ENCODE measurements at places on chromosomes 1 and 21.

DNA sequence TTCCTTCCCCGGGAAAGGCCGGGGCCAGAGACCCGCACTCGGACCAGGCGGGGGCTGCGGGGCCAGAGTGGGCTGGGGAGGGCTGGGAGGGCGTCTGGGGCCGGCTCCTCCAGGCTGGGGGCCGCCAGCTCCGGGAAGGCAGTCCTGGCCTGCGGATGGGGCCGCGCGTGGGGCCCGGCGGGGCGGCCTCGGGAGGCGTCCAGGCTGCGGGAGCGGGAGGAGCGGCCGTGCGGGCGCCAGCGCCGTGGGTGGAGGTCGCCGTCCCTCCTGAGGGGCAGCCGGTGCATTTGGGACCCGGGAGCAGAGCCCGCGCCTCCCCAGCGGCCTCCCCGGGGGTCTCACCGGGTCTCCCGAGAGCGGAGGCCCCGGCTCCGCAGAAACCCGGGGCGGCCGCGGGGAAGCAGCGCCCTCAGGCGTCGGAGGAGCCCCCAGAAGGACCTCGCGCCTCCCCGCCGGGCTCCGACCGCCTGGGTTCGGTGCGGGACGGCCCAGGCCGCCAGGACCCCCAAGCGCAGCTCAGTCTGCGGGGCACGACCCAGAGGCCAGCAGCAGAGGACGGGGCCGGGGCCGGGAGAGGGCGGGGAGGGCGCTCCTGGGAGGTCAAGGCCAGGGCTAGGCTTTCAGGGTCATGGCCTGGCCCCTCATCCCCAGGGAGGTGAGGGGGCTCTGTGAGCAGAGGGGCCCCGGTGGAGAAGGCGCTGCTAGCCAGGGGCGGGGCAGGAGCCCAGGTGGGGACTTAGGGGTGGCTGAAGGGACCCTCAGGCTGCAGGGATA is 7.2 kb upstream of the SLX9 start:
- peak; percentile 64 for DNase-seq

- no peak for DNase-seq
These were observed 84.2 kb downstream of the LBR start for GRCh38 chr1:225343618-225344017.

- no peak for DNase-seq
These were observed 19.0 kb upstream of the ZNF678 start for GRCh38 chr1:227544067-227545050.

GRCh38 chr21:45797338-45797737 is 153.8 kb downstream of the PCBP3 start:
- no peak for DNase-seq

- DNase-seq = no peak
These were observed 49.5 kb downstream of the OLFML2B start for GRCh38 chr1:161973924-161974845.

DNA sequence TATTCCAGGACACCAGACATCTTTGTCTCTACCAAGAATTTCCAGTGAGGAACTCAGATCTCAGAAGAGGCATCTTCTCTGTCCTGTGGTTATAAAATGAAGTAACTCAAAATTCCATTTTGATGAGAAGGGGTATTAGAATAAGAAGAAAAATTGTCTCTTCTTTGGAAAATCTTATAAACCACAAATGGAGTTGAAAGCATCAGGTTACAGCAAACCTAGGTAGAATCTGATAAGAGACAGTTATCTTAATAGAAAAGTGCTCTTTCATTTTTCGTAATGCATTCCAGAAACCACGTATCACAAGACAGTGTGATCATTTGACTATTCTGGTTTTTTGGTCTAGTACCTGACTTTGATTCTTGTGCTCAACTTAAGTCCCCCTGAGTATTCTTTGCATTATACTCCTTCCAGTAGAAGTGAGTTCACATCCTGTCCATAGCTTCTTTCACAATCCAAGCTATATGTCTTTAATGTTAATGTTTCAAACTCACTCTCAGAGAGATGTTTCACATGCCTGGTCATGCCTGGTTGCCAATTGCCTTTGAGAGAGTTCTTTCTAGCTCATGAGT is 120.9 kb upstream of the PRDX6 start:
- DNase-seq = no peak

GRCh38 chr21:14241297-14241696 is 25.3 kb downstream of the RBM11 start:
- DNase-seq = no peak

DNA sequence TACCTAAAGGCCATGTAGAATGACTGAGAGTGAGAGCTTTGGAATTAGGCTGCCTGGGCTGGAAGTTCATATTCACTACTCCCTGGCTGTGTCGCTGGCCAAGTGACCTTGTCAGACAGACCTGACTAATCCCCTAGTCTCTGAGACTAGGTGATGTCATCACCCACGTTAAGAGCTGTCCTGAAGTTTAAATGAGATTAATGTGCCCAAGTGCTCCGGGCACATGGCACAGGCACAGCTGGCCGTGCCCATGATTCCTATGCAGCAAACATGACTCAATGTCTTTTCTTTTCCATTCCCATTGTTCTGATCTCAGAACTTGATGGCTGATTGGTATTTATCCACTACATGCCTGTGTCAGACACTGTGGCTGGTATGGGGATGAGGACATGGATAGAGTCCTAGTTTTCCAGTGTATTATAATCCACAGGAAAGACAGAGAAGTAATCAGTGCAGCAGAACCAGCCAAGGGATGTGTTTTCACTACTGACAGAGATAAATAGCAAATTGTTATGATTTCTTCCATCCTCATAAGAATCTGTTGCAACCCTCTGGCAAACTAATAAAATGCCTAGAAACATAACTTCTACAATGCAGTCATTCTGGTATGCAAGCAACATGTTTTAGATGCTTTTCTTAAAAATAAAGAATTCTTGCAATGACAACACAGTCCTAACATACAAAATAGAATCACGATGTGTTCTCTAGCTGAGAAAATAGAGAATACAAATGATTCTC is 180.9 kb downstream of the PCP4 start:
- no peak for DNase-seq
